AG10803 (cell line): ENCODE measurements at places on chromosomes 13 and 19.

DNA sequence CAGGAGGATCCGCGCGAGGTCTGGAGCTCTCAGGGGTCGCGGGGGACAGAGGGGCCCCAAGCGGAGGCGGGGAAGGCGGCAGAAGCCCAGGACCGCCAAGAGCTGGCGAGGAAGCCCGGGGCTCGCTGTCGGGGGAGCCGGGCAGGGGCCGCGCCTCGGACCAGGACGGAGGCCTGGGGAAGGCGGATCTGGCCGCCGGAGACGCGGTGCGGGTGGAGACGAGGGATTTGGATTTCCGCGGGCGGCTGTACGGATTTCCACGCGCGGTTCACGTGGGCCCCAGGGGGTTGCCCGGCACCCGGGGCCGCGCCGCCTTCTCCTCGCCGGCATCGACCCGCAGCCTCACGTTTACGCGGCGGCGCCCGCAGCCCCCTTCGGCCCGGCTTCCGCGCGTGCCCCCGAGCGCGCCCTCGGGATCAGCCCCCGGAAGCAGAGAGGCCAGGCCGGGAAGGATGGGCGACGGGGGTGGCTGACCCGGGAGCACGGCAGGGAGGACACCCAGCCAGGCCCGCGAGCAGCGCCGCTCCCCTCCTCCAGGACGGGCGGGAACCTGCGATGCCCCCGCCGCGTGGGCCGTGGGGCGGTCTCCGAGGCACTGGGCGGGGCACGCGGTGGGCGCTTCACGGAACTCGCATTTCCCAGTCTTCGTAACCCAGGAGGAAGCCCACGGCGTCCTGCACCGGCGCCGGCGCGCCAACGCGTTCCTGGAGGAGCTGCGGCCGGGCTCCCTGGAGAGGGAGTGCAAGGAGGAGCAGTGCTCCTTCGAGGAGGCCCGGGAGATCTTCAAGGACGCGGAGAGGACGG is 4.7 kb downstream of the F7 start:
- peak; percentile 8 for DNase-seq

DNA sequence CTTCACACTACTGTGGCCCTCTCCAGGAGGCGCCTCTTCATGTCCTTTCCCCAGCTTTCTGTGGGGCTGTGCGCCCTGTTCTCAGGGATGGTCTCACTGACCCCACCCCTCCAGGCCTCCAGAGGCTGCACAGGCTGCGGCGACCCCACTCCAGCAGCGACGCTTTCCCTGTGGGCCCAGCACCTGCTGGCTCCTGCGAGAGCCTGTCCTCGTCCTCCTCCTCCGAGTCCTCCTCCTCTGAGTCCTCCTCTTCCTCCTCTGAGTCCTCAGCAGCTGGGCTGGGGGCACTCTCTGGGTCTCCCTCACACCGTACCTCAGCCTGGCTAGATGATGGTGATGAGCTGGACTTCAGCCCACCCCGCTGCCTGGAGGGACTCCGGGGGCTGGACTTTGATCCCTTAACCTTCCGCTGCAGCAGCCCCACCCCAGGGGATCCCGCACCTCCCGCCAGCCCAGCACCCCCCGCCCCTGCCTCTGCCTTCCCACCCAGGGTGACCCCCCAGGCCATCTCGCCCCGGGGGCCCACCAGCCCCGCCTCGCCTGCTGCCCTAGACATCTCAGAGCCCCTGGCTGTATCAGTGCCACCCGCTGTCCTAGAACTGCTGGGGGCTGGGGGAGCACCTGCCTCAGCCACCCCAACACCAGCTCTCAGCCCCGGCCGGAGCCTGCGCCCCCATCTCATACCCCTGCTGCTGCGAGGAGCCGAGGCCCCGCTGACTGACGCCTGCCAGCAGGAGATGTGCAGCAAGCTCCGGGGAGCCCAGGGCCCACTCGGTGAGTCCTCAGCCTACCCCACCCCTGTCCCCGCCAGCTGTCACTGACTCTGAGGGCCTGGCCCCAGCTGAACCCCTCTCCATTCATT is 11.2 kb downstream of the ARHGAP33 start:
- no peak for DNase-seq

- no peak for DNase-seq
Observed at GRCh38 chr13:111640006-111640405, 319.6 kb downstream of the TEX29 start.

DNA sequence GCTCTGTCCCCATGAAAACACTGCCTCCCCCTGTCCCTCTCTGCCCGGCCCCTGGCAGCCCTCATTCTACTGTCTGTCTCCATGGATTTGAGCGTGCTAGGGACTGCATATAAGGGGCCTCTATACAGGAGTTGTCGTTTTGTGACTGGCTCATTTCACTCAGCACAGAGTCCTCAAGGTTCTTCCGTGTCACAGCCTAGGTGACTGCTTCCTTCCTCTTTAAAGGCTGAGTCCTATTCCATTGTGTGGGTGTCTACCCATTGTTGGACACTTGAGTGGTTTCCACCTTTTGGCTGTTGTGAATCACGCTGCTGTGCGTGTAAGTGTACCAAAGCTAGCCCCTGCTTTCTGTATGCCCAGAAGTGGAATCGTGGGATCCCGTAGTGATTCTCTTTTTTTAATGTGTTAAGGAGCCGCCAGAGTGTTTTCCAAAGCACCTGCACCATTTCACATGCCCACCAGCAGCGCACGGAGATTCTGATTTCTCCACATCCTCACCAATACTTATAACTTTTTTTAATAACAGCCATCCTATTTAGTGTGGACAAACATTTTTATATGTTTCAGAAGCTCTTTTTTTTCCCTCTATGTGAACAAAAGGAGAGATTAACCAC is 116.7 kb downstream of the COL4A2 start:
- DNase-seq: no peak

GRCh38 chr13:108402850-108403249 is 133.3 kb downstream of the TNFSF13B start:
- DNase-seq: no peak

DNA sequence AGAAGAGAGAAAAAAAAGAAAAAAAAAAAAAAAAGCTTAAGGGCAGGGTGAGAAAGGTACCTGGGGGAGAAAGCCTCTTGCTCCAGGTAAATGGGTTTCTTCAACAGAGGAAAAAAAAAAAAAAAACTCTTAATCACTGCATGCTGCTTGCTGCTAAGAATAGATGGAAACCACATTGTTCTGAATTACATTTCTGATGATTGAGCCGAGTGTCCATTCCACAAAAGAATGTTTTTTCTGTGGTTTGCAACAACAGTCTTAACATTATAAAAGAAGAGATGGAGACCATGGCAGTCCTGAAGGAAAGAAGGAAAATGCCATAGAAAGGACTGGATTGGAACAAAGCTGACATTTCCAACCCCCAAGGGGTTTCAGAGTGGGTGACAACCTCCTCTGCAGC is 1312.7 kb downstream of the SLITRK1 start:
- no peak for DNase-seq

DNA sequence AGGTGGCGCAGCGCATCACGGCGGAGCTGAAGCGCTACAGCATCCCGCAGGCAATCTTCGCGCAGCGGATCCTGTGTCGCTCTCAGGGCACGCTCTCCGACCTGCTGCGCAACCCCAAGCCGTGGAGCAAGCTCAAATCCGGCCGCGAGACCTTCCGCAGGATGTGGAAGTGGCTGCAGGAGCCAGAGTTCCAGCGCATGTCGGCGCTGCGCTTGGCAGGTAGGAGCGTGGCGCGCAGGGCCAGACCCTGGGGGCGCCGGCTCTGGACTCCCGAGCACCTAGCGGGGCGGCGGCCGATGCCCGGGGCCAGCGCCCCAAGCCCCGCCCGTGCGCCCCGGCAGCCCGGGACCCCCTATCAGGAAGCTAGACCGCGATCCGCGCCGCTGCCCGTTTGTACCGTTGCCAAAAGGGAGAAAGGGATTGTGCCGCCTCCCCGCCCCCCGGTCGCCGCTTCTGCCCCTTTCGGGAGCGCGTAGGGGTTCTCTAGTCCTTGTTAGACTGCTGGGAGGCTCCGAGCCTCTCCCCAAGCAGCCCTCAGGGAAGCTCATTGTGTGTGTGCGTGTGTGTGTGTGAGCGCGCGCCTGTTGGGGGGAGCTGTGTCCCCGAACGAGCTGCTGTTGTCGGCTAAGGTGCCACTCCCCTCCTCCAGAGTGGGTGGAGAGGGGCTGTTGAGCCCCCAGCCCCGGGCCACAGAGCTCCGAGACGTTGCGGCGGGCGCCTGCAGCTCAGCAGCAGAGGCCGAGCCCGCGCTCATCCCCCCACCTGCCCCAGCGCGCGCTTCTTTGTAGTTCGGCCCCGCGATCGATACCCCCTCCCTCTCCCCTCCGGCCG is 1.5 kb downstream of the ONECUT3 start:
- no peak for DNase-seq

DNA sequence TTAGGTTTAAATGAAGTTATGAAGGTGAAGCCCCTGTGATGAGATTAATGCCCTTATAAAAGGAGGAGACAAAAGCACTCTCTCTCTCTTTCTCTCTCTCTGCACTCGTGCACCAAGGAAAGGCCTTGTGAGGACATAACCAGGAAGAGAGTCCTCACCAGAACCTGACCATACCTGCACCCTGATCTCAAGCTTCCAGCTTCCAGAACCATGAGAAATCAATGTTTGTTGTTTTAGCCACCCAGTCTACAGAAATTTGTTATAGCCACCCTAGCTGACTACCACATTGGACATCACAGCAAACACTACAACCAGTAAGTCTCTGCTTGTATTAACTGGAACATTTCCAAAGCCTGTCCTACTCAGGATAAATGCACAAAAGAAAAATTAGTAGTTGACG is 34.7 kb upstream of the WDFY2 start:
- DNase-seq: no peak

DNA sequence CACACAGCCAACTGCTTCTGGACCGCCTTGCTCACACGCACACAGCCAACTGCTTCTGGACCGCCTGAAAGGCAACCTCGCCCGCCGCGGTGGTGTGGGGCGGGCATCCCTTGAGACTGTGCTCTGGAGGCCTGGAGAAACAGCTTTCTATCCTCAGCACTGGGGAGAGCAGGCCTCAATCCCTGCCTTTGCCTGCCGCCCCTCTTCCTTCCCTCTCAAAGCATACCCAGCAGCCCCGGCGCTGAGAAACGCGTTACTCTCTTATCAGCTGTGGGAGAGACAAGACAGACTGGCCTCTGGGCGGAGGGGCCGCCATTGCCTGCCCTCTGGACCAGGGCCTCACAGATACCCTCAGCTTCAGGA is 2.9 kb downstream of the LIPE start:
- DNase-seq: no peak

GRCh38 chr19:6250024-6250615 is 29.7 kb downstream of the MLLT1 start:
- peak; percentile 65 for DNase-seq

GRCh38 chr13:30510091-30510490 is 44.4 kb upstream of the HMGB1 start:
- DNase-seq: no peak

DNA sequence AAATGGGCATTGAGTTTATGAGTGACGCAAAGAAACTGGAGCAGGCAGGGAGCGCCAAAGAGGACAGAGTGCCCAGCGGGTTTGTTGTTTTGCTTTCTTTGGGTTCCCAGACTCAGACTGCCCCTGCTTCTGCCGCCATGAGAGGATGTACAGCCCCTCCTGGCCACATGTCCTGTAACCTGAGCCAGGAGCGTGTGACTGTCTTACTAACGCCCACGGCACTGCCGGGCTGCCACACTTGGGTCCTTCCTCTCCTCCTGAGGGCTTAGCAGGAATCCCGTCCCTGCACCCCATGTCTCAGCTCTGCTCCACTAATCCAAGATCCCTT is 80.5 kb downstream of the GPR12 start:
- no peak for DNase-seq

DNA sequence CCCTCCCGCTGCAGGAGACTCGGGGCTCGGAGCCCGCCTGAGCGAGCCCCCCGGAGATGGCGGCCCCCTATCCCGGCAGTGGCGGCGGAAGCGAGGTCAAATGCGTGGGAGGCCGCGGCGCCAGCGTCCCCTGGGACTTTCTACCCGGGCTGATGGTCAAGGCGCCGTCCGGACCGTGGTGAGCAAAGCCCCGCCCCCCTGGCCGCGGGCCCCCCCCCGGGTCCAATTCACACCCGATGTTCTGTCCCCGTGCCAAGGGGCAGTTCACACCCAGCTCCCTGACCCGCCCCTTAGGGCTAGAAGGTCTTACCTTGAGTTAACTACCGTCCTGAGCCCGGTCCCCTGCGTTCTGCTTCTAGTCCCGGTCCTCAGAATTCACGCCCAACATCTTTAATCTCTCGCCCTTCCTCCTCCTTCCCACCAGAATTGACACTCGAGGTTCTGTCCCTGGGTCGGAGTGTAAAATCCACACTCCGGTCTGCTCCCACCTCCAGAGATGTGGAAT is 1.4 kb downstream of the NPAS1 start:
- DNase-seq: peak; percentile 24

- no peak for DNase-seq
Observed at GRCh38 chr13:106710266-106710665, 142.3 kb upstream of the ARGLU1 start.

GRCh38 chr19:35119578-35120155 is 4.0 kb downstream of the FXYD3 start:
- DNase-seq: no peak

DNA sequence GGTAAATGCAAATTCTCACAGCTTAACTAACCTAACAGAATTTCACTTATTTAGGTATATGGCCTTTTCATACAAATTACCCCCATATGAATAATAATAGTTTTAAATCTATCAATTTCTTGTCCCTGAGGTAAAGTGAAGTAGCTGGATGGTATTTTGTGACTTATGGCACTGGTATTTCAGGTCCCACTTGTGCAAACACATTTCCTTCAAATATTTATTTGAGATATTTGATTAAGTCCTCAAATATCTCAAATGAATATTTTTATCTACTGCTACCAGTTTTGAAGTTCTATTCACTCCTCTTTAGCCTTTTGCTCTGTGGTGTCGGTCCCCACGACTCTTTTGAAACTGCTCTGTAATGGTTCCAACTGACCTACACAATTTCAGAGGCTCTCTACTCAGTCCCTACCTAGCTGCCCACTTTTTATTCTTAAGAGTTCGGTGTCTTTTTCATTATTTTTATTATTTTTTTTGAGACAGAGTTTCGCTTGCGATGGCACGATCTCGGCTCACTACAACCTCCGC is 59.6 kb upstream of the ZDHHC20 start:
- no peak for DNase-seq

DNA sequence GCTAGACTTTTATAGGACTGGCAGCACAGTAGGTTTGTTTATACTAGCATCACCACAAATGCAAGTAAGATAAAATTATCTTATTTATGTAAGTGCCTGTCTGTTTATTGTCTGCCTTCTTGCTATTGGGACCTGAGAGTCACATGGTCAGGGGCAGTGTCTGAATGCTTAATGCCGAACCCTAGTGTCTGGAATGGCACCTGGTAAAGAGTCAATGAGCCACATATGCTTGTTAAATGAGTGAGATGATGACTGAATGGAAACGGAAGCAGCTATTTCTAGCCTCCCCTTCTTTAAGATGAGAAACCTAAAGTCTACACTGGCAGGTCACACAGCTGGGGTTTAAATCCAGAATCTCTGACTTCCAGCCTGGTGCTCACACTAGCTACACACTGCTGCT is 92.2 kb downstream of the STOML3 start:
- no peak for DNase-seq

GRCh38 chr19:50688766-50689165 is 30.8 kb downstream of the SHANK1 start:
- DNase-seq: no peak

- peak; percentile 9 for DNase-seq
Observed at GRCh38 chr13:69857183-69857821, 250.3 kb upstream of the ATXN8OS start.

- no peak for DNase-seq
Observed at GRCh38 chr13:105135852-105136615, 1399.4 kb downstream of the EFNB2 start.
